ENCODE measurements at places on chromosomes 3 and 15.

DNA sequence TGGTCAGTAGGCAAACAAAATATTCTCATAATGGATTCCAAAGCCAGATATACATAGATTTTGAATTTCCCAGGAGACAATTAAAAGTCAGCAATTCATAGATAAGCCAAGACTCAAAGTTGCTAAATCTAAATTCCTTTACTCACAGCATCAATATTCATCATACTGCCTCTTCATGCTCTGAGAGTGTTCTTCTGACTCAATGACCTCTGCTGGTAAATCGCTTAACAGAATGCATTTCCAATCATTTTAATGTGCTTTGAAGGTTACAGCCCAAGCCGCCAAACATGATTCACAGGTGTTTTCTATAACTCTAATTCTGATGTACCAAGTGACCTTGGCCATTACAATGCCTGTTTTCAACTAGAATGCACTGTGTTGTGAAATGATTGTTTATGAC, 24.2 kb upstream of the SLC4A7 start:
- no peak for DNase-seq

DNA sequence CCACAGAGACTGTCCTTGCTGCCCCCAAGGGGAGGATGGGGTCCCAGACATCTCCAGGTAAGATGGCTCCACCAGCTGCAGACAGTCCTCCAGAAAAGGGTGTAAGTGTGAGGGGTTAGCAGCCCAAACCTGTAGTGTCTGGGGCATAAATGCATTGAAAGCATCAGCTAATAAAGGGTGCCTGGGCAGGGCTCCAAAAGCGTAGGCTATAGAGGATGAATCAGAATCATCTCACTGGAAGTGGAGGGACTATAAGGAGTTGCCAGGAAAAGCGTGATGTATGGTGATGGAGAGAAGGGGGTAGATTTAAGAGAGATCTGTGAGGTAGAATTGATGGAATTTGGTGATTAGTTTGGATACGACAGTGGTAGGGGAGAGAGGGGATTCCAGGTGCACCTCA, 79.9 kb upstream of the ONECUT1 start:
- no peak for DNase-seq

DNA sequence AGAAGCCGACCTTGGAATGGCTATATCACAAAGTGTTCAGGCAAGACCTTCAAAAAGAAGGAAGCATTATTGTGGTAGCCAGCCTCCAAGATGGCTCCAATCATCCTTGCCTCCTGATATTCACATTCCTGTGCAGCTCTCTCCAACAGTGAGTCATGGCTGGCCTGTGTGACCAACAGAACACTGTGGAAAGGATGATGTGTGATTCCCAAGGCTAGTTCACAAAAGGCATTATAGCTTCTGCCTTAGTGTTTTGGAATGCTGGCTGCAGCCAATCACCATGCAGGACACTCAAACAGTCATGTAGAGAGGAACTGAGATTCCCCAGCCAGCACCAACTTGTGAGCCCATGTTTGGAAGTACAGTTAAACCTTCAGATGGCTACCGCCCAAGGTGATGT, 102.6 kb downstream of the EFL1 start:
- peak; percentile 43 for DNase-seq

DNA sequence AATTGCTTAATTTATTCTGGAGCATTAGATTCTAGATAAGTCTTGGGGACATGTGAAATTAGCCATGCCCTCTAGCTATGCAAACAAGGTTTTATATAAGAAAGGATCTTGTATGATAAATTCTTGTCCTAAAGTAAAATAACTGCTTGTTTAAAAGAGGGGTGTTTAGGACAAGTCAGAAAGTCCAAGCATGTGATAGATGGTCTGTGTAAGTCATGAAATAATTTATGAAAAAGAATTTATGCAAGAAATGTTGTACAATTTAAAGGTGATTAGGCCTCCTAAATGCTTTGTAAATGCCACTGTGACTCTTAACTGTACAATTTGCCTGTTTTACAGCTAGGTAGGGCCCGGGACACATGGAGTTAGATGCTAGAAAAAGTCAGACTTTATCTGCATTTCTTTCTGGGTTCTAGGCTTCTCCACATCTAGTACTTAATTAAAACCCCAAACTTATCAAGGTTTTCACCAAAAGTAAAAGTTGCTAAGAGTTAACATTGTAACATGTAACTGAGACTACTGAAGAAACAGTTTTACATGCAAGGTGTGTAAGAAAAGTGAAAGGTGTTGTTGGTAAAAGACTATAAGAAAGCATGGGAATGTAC, 13.2 kb downstream of the LINS1 start:
- DNase-seq = no peak

DNA sequence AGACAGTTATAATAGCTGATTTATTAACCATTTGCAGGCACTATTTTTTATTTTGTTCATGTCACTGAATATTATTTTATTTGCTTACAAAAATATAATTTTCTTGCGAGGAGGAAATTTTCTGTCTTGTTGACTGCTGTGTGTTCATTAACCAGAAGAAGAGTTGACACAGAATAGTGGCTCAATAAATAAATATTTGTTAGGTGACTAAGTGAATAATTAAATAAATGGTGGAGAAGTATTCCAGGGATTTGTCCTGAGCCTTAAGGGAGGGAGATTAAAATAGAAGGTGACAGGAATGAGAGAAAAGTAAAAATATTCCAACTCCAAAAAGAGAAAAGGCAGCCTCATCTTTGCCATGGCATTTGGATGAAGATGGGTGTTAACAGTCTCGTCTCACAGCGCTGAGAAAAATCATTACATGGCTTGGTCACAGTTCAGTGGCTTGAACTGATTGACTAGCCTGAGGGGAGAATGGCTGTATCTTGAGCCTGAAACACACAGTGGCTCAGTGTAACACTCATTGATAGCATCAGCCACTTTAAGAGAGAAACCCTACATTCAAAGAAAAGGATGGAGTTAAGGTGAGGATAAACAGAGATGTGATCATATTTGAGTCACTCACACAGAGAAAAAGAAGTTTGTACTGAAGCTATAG, 449.9 kb upstream of the NAALADL2 start:
- DNase-seq = no peak

- peak; percentile 28 for DNase-seq
These were observed 461.5 kb upstream of the PPP2R3A start for GRCh38 chr3:135503760-135504686.

DNA sequence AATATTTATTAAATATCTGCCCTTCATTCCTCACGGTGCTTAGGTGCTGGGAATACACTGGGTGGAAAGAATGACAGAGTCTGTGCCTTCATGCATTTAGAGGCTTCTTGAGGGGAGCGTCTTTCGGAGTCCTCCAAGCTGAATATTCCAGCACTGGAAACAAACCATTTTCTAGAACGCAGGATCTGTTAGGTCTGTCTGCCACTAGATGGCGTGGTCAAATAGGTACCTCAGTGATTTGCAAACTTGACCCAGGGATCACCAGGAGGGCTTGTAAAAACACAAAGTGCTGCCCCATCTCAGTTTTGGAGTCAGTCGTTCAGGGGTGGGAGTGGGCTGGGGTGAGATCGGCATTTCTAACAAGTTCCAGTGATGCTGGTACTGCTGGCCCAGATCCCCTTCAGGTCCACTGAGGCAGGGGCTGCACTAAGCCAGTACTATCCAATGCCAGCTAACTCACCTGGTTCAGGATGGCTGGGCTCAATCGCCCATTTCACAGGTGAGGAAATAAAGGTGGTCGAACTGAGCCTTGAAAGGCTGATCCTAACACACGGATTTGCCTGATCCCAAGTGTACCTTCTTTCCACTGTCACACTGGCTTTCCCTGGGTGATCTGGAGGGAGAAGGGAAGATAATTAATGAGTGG, 14.8 kb downstream of the ARNT2 start:
- peak; percentile 34 for DNase-seq

DNA sequence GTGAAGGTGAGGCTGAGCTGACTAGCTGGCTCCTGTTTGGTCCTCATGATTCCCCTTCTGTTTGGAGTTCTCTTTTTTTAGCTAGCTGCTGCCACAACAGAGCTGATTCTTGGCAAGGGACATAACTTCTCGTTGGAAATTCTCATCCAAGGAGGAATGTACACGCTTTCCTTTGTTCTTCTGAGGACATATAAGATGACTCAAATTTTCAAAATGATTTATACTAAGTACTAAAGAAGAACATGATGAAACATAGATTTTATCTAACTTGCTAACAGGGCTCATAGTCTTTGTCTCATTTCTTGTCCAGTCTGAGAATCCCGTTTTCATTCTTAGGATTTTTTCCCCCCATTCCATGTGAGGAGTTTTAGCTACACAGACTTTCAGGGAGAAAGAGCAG, 2.9 kb upstream of the TFG start:
- DNase-seq = no peak

- no peak for DNase-seq
These were observed 11.6 kb downstream of the DUOX1 start for GRCh38 chr15:45141386-45141785.

DNA sequence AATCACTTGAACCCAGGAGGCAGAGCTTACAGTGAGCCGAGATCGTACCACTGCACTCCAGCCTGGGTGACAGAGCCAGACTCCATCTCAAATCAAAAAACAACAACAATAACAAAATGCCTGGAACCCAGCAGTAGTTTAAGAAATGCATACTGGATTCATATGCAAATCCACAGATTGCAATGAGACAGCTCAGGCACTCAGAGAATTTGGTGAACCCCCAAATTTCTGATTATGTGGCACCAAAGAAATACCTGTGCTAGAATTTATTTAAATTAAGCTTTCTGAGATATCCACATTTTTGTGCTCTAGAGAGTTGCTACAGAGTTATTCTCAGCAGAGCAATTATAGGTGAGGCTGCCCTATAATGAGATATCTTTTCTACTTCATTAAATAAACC, 29.7 kb downstream of the SPATA16 start:
- no peak for DNase-seq

DNA sequence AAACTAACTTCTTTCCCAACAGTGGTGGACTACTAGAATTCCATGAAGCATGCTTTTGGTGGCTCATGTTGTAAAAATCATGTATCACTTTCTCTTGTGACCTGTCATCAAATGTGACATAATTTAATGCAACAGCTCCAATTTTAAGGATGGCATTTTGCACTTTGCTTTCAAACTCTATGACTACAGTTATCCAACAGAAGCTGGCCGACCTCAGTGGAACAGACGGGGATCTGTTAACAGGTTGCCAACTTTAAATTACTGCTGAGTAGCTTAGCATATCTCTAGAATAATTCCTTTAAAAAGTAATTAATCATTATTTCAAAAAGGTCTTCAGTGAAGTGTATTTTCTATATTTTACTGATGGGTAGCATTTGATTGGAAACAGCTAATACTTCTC, 907.4 kb downstream of the FHIT start:
- DNase-seq = no peak

- no peak for DNase-seq
These were observed 63.3 kb downstream of the ROBO2 start for GRCh38 chr3:77102951-77103769.

GRCh38 chr3:55639143-55639542, 152.0 kb upstream of the WNT5A start:
- DNase-seq = no peak

- no peak for DNase-seq
These were observed 186.6 kb downstream of the UBE2E2 start for GRCh38 chr3:23389686-23390085.

DNA sequence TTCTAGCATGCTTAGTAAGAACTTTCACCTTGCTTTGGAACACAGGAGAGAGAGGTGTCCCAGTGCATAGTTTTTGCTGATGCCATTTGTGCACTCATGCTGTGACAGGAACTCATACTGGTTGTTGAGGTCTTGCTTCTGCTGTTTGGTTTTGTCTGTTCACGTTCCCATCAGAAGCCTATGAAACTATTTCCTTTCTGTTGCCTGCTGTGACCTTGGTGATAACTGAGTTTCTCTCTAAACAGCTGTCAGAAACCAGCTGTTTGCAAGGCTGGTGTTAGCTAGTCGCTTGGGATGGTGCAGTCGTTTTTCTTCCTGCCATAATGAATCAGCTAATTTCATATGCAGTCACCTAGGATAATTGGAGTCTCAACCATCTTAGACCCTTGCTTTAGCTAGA, 724.1 kb downstream of the GRM7 start:
- no peak for DNase-seq

DNA sequence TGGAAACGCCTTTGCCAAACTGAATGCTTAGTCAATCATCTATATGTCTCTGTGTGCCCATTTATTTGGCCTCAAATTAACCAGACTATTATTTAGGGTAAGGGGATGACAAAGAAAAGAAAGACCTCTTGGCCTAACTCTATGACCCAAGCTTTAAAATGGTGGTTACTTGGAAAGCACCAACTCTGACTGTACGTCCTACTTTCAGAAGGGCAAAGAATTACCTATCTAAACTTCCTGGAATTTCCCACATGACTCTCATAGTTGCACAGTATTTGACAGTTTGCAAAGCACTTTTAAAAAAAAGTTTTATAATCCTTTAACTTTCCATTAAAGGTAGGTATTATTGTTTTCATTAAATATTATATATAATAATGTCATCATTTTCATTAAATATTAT, 6.3 kb upstream of the MTHFS start:
- DNase-seq = no peak

DNA sequence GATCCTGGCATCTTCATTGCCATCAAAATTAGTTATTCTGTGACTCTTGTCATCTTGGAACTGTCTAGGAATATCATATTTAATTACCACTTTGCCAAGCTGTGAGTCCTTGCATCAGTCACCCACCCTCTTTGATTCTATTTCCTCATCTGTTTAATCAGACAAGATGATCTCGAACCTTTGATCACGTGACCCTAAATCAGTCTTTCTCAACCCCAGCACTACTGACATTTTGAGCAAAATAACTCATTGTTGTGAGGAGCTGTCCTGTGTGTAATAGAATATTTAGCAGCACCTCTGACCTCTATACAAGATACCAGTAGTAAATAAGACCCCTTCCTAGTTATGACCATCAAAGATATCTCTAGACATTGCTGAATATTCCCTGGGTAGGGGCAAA, 343.4 kb upstream of the ARPP21 start:
- DNase-seq = no peak

GRCh38 chr3:95312650-95313049, 1249.8 kb downstream of the NSUN3 start:
- no peak for DNase-seq

GRCh38 chr3:111332488-111333080, 209.4 kb upstream of the CD96 start:
- DNase-seq = no peak

- no peak for DNase-seq
These were observed 322.3 kb downstream of the ARRDC4 start for GRCh38 chr15:98282656-98283332.

- no peak for DNase-seq
These were observed 148.3 kb downstream of the DNAJB8 start for GRCh38 chr3:128318275-128318941.

- DNase-seq = no peak
These were observed 15.5 kb downstream of the PARP9 start for GRCh38 chr3:122548619-122549018.

GRCh38 chr3:101849714-101850245, 466 bp downstream of the NFKBIZ start:
- no peak for DNase-seq
